ENCODE measurements at places on chromosomes 12 and 14. TPM values are rescaled to one million over a fixed set of nuclear protein-coding genes. Genes with fewer than 3 reads are reported as not detected.

The MAX gene
- 38.6 TPM for total RNA-seq

The SLC8A3 gene
- not detected for total RNA-seq

The PPFIA2 gene
- total RNA-seq: 0.08 TPM

The APOF gene
- not detected for total RNA-seq

The MIP gene
- not detected for total RNA-seq

The TMEM121 gene
- total RNA-seq: 13.6 TPM

All from smooth muscle cell of the coronary artery (primary cell).